Kidney capillary endothelial cell (primary cell): ENCODE measurements at places on chromosomes 13 and 19.

DNA sequence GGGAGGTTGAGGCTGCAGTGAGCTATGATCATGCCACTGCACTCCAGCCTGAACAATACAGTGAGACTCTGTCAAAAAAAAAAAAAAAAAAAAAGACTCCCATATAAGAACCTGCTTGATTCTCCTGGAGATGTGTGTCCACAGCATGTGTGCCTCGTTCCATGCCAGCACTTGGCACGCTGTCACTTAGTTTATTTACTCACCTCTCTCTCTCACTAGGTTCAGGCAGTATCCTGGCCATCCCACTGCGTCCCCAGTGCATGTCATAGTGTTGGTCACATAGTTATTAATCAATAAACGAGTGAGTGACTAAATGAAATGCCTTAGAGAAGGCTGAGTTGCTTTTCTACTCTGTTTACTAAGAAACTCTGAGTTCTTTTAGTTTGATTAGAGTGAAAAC is 79.1 kb upstream of the GPR12 start:
- no peak for DNase-seq

GRCh38 chr13:33280923-33281322 is 4.6 kb downstream of the STARD13 start:
- DNase-seq, result no peak

DNA sequence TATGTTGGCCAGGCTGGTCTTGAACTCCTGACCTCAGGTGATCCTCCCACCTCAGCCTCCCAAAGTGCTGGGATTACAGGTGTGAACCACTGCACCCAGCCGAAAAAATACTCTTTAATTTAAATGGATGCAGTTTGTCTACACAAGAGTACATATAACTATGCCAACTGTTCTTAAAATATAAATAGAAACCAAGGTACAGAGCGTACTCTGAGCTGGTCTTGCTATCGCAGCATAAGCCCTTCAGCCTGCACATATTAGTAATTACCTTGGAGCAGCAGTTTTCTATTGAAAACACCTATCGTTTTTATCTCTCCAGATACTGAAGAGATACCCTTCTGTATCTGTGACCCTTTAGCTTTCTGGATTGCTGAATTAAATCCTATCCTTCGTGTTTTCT is 3.4 kb downstream of the ZNF682 start:
- no peak for DNase-seq

DNA sequence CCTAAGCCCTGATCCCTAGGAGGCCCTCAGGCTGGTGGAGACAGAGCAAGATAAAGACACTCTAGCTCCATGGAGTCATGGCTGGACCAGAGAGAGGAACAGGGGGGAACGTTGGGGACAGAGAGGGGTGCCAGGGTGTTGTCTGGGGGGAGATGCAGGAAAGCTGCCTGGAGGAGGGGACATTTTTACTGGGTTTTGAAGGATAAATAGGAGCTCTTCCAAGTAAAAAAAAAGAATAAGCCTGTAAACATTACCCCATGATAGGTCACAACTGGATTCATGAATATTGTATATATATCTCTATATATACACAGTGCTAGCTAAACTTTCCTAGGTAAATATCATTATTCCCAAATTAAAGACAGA is 714 bp downstream of the HSH2D start:
- DNase-seq, result no peak

- DNase-seq, result no peak
These were observed 47.4 kb downstream of the BBC3 start for GRCh38 chr19:47183601-47184000.

DNA sequence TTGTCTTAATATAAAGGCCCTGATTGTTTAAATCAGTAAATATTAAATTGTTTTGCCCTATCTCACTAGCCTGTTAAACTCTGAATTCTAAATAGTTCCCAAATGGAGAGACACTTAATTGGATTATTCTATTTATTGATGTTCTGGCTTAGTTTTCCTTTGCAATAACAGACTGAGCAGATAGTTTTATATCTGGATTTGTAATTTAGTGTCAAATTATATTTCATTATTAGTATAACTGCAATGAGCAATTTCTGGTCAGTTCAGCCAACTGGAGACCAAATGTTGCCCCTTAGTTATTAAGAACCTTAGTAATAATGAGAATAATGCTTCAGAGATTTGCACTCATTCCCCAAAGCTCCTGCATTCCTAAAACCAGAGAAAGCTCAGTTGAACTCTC is 10.1 kb downstream of the FAM124A start:
- DNase-seq, result no peak

- no peak for DNase-seq
These were observed 6.4 kb upstream of the CDKN2D start for GRCh38 chr19:10575011-10575716.

GRCh38 chr13:50401721-50402465 is 386.6 kb downstream of the KCNRG start:
- no peak for DNase-seq

GRCh38 chr13:39381456-39381855 is 221.5 kb downstream of the LHFPL6 start:
- no peak for DNase-seq

DNA sequence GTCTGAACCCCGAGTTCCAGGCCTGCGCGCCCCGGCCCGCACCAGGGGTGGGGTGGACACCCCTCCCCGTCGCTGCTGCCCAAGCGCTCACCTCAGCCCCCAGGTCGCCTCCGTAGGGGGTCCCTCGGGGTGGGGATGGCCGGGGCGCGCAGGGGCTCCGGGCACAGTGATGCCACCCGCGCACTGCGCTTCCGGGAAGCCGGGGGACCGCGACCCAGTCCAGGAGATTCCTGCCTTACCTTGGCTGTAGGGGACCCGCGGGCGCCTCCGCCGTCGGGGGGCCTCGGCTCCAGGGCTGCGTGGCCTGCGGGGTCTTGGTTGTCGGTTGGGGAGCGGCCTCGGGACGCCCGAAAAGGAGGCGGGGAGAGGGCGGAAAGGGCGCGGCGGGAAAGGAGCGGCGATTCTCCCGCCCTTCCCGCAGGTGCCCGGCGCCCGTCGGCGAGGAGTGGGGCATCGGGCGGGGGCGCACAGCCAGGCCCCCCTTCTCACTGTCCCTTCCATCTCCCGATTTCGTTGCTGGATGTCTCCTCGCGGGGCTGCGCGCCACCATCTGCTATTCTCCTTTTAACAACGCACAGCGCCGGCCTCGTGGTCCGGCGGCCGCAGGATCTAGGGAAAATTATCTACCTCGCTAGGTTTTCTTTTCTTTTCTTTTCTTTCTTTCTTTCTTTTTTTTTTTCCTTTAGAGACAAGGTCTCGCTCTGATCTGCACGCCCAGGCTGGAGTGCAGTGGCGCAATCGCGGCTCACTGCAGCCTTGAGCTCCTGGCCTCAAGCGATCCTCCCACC is at the start of gene KEAP1:
Gene KEAP1, minus strand, starts transcription at position 355 of the 788 bp plus-strand sequence. CDS start 3,323 bp downstream, outside the sequence.
- no peak for DNase-seq

DNA sequence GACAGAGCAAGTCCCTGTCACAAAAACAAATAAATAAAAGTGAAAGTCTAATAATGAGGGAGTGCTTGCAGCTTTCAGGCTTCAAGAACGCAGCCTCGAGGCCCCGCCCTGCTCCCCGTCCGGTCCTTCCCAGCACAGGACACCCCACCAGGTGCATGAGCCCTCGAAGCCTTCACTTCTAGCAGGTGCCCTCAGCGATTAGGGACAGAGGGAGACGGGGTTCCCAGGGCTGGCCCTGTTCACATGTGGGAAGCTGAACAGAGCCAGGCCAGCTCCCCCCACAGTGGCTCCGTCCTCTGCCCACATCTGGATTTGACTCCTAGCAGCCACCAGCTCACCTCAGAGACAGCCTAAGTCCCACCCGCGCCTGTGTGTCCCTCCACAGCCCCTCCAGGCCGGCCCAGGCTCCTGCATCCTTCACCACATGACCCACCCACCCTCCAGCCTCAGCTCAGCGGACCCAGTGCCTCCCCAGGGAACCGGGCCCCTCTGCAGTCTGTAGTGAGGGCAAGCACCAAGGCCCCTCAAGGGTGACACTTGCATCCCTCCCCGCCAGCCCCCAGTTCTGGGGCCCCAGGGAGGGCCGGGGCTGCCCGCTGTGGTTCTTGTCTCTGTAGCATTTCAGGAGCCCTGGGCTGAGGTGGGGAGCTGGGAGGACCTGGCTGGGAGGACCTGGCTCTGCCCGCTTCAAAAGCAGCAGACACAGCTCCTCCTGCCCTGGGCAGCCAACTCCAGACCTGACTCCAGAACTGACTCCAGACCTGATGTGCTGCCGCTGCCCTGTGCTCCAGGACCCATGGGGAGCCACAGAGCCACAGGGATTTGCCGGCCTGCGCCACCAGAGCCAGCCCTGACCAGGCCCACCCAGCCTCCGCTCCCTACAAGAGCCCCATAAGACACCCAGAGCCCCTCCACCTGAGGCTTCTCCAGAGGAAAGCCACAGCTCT is 27.2 kb downstream of the GPX4 start:
- DNase-seq, result no peak

DNA sequence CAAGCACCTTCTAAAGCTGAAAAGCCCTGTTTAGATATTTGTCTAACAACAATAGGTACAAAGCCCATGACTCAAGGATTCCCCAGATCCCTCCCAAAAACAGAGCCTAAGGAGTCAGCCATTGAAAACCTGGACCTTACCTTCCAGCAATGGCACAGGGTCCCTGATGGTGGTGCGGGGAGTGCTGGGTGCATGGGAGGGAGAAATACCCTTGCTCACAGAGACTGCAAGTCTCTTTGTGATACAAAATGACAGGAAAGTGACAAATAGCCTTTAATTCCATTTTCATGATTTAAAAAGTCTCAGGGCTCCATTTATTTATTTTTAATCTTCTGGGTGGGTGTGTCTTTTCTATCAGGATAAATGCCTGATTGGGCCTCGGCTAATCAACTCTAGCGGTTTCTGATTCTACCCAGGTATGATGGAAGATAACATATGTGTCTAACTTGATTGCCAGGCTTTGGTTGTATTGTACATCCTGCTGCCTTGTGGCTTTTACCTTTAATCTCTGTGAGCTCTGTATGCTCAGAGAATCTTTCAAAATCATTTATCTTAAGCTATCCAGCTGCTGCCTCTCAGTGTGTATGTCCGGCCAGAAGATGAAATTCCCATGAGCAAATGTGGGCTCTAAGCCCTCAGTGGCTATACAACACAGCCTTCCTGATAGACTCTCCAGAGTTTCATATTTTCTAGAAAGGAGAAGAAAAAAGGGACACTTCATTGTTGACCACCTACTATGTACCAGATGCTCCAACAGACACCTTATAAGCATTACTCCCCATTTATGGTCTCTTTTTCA is 54.6 kb upstream of the FAM124A start:
- DNase-seq, result no peak

DNA sequence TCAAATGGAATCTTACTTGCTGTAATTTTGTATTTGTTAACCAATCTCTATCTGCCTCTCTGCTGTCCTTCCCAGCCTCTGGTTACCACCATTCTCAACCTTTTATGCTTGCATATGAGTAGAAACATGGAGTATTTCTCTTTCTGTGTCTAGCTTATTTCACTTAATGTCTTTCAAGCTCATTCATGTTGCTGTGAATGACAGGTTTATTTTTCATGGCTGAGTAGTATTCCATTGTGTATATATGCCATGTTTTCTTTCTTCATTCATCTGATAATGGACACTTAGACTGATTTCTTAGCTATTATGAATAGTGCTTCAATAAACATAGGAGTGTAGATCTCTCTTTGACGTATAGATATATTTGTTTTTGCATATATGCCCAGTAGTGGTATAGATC is 13.4 kb downstream of the ZNF460 start:
- DNase-seq, result no peak
